ENCODE measurements at places on chromosomes 13 and 19.

DNA sequence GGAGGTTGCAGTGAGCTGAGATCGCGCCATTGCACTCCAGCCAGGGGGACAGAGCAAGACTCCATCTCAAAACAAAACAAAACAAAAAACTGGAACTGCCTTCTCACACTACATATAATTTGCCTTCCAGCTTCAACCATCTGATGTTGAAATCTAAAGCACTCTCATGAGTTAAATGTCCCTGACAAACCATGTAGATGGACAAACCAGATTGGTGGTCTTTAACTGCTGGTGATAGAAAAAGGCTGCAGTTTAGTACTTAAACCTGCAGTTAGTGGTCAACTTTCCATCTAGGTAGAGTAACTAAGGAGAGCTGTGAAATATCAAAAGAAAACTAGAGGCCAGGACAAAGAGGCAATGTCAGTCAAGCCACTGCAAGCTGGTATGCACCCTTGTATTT, 5.8 kb upstream of the C19orf84 start:
- DNase-seq = no peak

DNA sequence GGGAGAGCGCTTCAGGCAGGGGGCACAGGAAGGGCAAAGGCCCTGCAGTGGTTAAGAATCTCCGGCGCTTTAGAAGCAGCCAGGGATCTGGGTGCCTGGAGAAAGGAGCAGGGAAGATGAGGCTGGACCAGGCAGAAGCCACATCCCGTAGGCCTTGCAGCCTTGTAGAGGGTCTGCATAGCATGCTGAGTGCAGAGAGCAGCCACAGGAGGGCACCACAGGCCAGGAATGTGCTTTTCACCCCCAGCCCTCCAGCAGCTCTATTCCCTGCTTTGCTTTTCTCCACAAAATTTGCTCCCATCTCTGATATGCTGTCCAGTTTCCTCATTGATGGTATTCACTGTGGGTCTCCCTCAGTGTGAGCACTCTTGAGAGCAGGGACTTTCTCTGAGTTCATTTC, 5.7 kb downstream of the WDR62 start:
- DNase-seq = no peak

GRCh38 chr13:45827318-45827717, 24.2 kb downstream of the SIAH3 start:
- DNase-seq = no peak

DNA sequence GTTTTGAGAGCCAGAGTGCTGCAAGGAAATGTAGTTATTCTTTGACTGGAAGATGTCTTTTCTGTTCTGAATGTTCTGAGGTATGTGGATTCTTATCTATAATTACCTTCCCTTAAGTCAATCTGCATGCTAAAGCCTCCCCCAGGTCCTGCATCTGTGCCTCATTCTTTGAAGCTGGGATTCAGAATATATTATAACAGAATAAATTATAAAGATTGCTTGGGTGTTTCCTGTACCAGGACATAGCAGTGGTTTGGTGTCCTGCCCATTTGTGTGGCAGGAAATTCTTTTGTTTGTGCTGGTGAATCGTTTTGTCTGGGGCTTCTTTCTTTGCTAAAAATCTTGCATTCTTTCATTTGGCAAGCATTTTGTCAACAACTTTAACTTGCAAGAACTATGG, 60.2 kb downstream of the ITGBL1 start:
- no peak for DNase-seq

GRCh38 chr13:113839536-113840204, 24.2 kb downstream of the GAS6 start:
- no peak for DNase-seq

Data from NCI-H1048 (cell line).